SK-N-SH (cell line): ENCODE measurements at places on chromosomes 7 and 10. TPM values are rescaled to one million over a fixed set of nuclear protein-coding genes. Genes with fewer than 3 reads are reported as not detected.

DNA sequence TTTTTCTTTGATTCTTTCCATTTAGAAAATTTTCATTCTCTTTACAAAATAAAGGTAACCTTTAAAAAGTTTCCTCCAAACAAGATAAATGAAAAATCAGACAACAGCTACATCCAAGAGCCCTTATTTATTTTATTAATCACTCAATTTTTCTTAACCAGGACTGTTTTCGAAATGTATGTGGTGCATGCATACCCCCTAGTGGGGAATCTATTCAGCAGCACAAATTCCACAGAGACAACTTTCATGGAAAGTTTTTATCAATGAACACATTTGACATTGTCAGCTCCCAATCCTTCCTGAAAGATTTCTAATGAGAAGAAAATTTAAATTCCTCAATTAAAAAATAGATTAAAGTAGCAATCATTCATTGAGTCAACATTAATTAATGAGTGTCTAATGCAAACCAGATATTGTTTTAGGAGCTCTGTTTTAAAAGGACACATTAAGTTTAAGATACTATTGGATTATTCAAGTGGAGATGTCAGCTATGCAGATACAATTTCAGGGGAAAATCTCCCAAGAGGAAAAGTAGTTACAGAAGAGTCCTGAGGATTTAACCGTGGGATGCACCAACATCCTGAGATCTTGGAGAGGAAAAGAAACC lies 5.2 kb upstream of the HTR7 start:
- no peak overlapping the region for H3K27ac ChIP-seq
- DNase-seq = peak; percentile 43
- H3K4me1 ChIP-seq = no peaks in the 10 kb centered on the region; the same call in 1 of the 2 replicates
- H3K4me3 ChIP-seq = no peak overlapping the region
- H3K27me3 ChIP-seq = peaks cover 6% of the 10 kb centered on the region; the same call in 1 of the 2 replicates

DNA sequence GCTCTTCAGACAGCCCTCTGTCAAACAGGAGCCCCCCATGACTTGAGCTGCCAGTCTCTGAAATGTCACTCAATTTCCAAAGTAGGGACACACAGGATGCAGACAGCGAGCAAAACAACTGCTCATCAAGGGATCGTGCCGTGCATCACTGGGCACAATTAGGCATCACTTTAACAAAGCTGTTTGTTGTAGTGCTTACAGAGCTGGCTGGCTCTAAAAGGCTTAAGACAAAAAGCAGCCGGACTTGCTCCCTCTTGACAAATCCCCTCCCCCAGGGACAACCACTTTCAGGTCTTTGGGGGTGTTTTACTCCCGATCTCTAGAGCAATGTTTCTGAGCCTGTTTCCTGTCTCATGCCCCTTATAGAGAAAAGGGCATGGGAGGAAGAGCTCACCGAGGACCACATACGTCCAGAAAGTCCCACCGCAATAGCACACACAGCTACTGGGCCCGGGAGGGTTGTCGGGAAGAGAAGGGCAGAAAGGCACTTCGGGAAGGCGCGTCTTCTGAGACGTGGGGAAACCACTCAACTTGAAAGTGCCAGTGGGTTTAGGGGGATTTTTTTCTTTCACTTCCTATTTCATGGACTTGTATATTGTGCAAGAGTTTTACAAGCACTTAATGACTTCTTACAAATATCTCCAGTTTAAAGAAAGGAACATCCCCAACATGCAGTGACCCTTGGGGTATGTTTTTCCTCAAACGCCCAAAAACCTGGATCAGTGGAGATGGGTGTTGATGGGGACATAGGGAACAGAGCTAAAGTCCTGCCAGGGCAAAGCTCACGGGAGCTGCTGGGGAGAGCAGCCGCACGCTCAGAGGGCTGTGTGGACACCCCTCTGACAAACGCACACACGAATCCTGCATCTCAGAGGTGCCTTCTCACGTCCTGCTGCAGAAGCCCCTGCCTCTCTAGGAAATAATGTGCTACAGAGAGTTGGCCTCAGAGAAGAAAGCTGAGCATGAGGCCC lies 27.1 kb downstream of the LRRC20 start:
- peaks cover 33% of the 10 kb centered on the region for H3K4me1 ChIP-seq
- H3K27me3 ChIP-seq = no peaks in the 10 kb centered on the region
- H3K36me3 ChIP-seq = no peaks in the 10 kb centered on the region

GRCh38 chr7:137715121-137715520 lies 131.7 kb downstream of the DGKI start:
- no peaks in the 10 kb centered on the region for H3K27me3 ChIP-seq
- peaks cover 3% of the 10 kb centered on the region; the same call in 1 of the 2 replicates for H3K4me1 ChIP-seq
- DNase-seq = no peak
- no peak overlapping the region for H3K4me3 ChIP-seq

- no peak overlapping the region for H3K4me3 ChIP-seq
- H3K27me3 ChIP-seq = peaks cover 21% of the 10 kb centered on the region; the same call in 1 of the 2 replicates
- DNase-seq = no peak
- no peak overlapping the region for H3K27ac ChIP-seq
- no peaks in the 10 kb centered on the region for H3K36me3 ChIP-seq
Measured at GRCh38 chr7:48301201-48301600, 129.9 kb downstream of the ABCA13 start.

CUZD1 gene
- 0.89 and 1.5 TPM in 2 replicates for polyA plus RNA-seq

DNA sequence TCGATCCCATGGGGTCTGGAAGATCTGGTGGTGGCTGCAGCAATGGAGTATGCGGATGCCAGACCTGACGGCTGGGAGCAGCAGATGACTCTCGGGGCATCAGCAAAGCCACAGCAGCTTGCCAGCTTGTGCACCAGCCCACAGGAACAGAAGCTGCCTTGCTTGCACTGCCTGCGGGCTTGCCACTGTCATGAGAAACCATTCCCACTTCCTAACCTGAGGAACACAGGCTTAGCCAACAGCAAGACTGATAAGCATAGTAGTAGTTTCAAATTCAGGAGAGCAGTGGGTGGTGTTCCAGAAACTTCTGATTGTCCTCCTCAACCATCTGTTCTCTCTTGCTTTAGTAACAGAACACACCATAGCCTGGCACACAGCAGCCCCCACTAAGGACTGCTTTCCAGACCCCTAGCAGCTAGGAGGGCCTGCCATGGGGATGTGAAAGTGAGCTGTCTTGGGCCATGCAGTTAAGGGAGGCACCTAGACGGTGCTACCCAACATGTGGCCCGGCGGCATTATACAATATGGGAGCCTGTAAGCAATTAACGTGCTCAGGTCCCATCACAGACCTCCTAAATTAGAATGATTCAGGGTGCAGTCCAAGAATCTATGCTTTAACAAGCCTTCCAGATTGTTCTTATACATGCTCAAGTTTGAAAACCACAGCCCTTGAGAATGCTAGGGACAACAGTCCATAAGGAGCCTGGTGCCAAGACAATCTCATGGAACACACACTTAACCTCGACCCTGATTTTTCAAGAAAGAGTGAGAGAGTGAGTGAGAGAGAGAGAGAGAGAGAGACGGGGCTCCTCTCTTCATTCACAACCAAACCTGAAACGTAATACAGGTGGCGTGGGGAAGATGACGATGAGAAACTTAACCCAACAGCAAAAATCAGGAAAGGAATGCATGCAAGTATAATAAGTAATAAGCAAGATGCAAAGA lies 7.1 kb downstream of the ANXA11 start:
- no peak overlapping the region for H3K4me3 ChIP-seq
- no peak overlapping the region for H3K27ac ChIP-seq
- H3K4me1 ChIP-seq = peaks cover 17% of the 10 kb centered on the region; the same call in 1 of the 2 replicates
- no peak for DNase-seq
- H3K27me3 ChIP-seq = no peaks in the 10 kb centered on the region

TLL2 gene
- 0.28 and 0.36 TPM in 2 replicates for polyA plus RNA-seq

GARIN1A gene
- 1.2 TPM in 2 replicates for polyA plus RNA-seq

GRCh38 chr10:86376852-86377796 lies 10.5 kb upstream of the GRID1 start:
- no peak overlapping the region for H3K27ac ChIP-seq
- peak; percentile 94 for DNase-seq
- H3K4me3 ChIP-seq = peak overlapping the region; percentile 37; the same call in 1 of the 2 replicates
- peaks cover 14% of the 10 kb centered on the region for H3K27me3 ChIP-seq
- no peaks in the 10 kb centered on the region for H3K36me3 ChIP-seq

DNA sequence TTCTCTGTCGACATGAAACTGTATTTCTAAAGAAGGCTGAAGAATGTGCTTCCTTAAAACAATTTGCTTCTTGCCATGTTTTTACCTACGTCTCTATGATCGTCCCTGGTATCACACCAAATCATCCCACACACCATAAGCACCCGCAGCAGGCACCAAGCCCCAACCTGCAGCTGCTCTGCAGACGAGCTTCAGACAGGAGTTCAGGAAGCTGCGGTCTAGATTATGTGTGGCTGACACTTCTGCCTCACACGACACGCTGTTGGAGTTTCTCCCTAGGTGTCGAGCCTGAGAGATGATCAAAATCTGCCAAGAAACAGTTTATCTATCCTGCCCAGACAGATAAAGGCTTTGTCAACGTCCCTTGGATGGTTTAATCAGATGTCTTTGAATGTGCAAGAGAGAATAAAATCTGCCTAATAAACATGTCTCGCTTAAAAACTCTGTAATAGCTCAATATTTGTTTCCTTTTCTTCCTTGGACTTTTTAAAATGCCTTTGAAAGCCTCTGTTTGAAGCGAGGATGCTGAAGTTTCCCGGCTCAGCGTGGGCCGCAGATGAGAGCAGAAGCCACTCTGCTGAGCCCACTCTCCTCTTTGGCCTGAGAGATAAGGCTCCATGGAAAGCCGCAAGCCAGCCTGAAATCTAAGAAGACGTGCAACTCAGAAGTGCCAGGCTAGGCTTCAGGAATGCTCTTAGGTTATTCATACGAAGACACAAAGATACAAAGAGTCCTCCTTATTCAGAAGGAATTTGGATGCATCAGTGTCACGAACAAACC lies 158.3 kb upstream of the PFKP start:
- peaks cover 12% of the 10 kb centered on the region; the same call in 1 of the 2 replicates for H3K27me3 ChIP-seq
- no peak overlapping the region for H3K4me3 ChIP-seq
- H3K27ac ChIP-seq = no peak overlapping the region
- H3K36me3 ChIP-seq = no peaks in the 10 kb centered on the region
- DNase-seq = no peak
- H3K4me1 ChIP-seq = no peaks in the 10 kb centered on the region

DNA sequence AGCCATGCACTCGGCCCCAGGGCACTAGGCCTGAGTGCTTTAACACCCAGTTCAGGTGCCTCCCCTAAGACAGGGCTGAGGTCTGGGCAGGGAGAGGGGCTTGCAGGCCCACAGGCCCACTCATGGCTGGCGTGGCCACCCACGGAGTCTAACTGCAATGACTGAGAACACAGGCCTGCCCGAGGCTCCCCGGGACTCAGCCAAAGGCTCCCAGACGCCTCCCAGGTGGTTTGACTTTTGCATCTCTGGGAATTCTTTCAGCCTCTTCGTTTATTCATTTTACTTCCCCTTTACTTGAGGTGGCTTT lies 37.3 kb downstream of the PTPRN2 start:
- no peak overlapping the region for H3K27ac ChIP-seq
- H3K36me3 ChIP-seq = no peaks in the 10 kb centered on the region
- no peak overlapping the region for H3K4me3 ChIP-seq
- DNase-seq = no peak
- no peaks in the 10 kb centered on the region for H3K27me3 ChIP-seq

DNA sequence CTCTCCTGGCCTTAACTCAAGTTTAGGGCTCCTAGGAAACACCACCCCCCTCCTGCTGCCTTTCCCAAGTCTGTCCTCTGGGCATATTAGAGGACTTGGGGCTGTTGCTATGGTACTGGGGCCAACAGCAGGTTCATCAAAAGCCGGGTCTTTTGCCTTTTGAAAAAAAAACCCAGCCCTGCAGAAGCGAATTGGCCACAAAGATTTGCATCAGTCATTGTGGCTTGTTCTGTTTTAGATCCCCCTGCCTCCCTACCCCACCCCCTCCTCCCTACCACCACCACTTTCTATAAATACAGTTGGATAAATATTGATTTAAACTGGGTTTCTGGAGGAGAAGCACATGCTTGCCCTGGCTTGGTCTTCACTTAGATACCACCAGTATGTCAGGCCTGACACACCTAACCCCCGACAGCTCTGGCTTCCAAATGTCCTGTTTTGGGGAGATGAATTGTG lies 7.0 kb downstream of the MXI1 start:
- no peak overlapping the region for H3K4me3 ChIP-seq
- H3K27me3 ChIP-seq = no peaks in the 10 kb centered on the region
- H3K4me1 ChIP-seq = no peaks in the 10 kb centered on the region; the same call in 1 of the 2 replicates
- DNase-seq = no peak

NEBL gene
- polyA plus RNA-seq = 0.58 and 1.2 TPM in 2 replicates

APBB1IP gene
- 0.02 TPM in 1 of 2 replicates, not detected in the other for polyA plus RNA-seq

PNLIP gene
- polyA plus RNA-seq = not detected in 2 replicates

MCM10 gene
- polyA plus RNA-seq = 5.1 and 5.5 TPM in 2 replicates

DNA sequence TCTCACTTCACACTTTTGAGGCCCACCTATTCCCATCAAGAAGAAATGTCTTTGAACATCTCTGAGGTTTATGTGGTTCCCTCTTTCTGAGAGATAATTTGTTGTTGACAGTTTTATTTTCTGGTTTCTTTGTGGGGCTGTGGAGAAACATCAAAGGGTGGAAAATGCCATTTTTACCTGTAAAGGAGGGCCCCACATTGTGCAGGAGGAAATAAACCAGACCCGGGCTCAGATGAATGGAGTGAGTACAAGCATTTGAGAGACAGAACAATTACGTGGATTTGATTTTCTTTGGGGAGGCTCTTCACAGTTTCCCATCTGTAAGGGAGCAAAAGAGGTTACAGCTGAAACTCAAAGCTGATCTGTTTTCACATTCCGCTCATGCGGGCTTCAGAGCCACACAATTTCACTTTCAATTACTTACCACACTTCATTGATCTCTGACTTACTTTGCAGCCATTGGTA lies 29.8 kb downstream of the ITPRIP start:
- H3K4me3 ChIP-seq = no peak overlapping the region
- DNase-seq = no peak
- H3K36me3 ChIP-seq = peaks cover 14% of the 10 kb centered on the region; the same call in 1 of the 2 replicates
- H3K27ac ChIP-seq = no peak overlapping the region
- no peaks in the 10 kb centered on the region for H3K27me3 ChIP-seq
- H3K4me1 ChIP-seq = peaks cover 10% of the 10 kb centered on the region; the same call in 1 of the 2 replicates

COL17A1 gene
- 0.06 and 0.12 TPM in 2 replicates for polyA plus RNA-seq

GRCh38 chr7:138837627-138838026 lies 39.6 kb upstream of the ATP6V0A4 start:
- H3K4me1 ChIP-seq = no peaks in the 10 kb centered on the region
- no peaks in the 10 kb centered on the region for H3K27me3 ChIP-seq
- H3K4me3 ChIP-seq = no peak overlapping the region

DNA sequence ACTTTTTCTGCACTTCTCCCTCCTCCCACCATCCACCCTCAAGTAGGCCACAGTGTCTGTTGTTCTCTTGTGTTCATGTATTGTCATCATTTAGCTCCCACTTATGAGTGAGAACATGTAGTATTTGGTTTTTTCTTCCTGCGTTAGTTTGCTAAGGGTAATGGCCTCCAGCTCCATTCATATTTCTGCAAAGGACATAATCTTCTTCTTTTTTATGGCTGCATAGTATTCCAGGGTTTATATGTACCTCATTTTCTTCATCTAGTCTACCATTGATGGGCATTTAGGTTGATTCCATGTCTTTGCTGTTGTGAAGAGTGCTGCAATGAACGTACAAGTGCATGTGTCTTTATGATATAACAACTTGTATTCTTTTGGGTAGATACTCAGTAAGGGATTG lies 230.4 kb downstream of the ARL4A start:
- no peaks in the 10 kb centered on the region; the same call in 1 of the 2 replicates for H3K27me3 ChIP-seq
- no peak for DNase-seq
- H3K36me3 ChIP-seq = no peaks in the 10 kb centered on the region
- no peaks in the 10 kb centered on the region for H3K4me1 ChIP-seq

TLX1 gene
- polyA plus RNA-seq = 0.02 TPM in 1 of 2 replicates, not detected in the other

GRCh38 chr10:3192856-3193635 lies 20.5 kb upstream of the PITRM1 start:
- no peaks in the 10 kb centered on the region for H3K27me3 ChIP-seq
- H3K36me3 ChIP-seq = no peaks in the 10 kb centered on the region
- DNase-seq = peak; percentile 70
- H3K4me1 ChIP-seq = peaks cover 11% of the 10 kb centered on the region
- H3K4me3 ChIP-seq = no peak overlapping the region
